ENCODE measurements at places on chromosomes 1 and 21.
A peak's percentile ranks its signal among the peaks of the same experiment; 100 is the strongest.

DNA sequence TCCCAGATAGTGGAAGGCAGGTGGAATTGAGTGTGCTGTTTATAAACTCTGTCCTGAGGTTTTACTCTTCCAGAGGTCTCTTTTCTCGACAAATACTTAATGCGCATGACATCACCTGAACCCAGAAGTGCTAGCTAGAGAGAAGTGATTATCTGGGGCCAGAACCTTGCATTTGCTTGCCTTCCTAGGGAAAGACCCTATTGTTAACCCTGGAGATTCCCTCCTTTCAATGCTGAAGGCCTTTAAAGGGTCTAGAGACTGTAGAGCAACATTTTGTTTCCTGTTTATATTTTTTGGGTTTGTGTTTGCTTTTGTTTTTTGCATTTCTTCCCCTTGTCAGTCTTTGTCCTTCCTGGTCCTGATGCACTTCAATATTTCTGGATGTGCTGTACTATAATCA lies 36.2 kb downstream of the ATP2B4 start:
- no peak for DNase-seq

DNA sequence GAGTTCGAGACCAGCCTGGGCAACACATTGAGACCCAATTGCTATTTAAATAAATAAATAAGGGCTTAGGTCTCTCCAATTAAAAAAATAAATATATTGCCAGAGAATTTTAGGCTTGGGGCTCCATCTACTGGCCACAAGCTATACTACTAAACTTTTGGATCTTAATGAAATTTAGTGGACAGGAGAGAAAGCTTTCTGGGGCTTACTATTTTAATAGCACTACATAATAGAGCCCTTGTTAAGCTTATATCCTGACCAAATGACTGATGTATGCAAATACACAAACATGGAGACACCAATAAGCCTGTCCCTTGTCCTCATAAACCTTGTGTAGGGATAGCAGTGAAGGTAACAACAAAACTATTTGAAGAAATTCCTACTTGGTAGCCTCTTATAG lies 18.4 kb downstream of the CCT3 start:
- peak; percentile 22 for DNase-seq

- DNase-seq, result no peak
Measured at GRCh38 chr1:64851664-64852063, 106.8 kb downstream of the RAVER2 start.

- no peak for DNase-seq
Measured at GRCh38 chr1:22101199-22101598, 41.7 kb downstream of the WNT4 start.

DNA sequence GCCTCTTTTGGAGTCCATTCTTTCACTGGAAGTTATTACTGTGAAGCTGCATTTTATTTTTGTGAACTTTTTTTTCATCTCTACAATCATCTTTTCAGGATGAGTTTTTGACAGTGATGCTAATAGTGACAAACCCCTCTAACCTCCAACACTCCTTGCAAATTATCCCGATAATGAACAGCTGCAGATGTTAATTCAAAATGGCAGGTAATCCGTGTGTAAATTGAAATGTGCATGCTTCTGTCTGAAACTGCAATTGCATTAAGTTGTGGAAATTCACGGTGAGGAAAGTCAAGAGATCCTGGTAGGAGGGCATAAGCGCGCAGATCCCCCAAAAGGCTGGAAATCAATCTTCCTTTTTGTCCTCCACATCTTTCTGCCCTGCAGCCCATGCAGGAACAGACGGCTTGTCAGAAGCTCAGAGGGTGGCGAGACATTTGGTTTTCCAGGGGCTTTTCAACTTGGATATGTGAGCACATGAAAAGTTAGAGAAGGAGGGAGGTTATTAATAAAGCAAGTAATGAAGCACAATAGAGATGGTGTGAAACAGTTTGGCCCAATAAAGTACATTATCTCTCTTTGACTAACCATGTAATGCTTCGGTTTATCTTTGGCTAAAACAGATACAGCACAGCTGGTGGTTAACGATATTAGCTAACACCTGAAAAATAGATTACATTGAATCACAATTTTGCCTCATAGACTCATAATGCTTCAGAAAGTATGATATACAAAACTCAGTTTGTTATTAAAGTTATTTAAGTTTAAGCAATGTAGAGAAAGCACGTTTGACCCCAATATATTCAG lies 143.5 kb upstream of the COA6 start:
- DNase-seq, result peak; percentile 65

GRCh38 chr1:220747437-220748088 lies 559 bp upstream of the MTARC2 start:
- DNase-seq, result no peak

GRCh38 chr21:32367158-32367557 lies 25.7 kb downstream of the URB1 start:
- no peak for DNase-seq

DNA sequence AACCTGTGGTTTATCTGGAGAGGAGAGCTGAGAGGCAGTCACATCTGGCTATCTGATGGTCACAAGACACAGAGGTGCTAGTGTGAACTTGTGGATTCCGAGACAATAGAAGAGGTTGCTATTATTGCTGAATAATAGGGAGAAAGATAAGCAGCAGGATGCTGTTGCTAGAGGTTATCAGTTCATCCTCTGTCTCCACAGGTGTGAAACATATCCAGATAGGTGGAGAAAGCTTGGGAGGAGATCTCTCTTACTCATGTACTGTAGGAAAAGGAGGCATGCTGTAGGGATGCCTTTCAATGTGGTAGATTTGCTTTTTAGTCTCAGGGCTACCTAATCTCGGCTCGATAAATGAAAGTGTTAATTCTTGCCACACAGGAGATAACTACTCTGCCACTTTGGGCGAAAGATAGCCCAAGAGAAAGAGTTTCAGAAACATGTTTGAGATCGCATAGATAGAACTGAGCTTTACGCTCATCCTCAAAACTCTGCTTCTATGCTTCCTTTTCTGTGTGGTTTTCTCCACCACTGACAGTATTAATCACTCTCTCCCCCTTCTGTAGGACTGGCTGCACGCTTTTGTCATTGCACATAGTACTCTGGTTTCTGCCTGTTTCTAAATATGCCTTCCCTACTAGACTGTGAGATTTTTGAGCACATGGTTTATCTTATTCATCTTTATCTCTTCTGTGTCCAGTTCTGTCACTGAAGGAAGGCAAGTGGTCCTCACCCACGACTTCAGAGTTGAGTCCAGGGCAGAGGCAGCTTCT lies 36.7 kb upstream of the PLXNA2 start:
- peak; percentile 99 for DNase-seq

DNA sequence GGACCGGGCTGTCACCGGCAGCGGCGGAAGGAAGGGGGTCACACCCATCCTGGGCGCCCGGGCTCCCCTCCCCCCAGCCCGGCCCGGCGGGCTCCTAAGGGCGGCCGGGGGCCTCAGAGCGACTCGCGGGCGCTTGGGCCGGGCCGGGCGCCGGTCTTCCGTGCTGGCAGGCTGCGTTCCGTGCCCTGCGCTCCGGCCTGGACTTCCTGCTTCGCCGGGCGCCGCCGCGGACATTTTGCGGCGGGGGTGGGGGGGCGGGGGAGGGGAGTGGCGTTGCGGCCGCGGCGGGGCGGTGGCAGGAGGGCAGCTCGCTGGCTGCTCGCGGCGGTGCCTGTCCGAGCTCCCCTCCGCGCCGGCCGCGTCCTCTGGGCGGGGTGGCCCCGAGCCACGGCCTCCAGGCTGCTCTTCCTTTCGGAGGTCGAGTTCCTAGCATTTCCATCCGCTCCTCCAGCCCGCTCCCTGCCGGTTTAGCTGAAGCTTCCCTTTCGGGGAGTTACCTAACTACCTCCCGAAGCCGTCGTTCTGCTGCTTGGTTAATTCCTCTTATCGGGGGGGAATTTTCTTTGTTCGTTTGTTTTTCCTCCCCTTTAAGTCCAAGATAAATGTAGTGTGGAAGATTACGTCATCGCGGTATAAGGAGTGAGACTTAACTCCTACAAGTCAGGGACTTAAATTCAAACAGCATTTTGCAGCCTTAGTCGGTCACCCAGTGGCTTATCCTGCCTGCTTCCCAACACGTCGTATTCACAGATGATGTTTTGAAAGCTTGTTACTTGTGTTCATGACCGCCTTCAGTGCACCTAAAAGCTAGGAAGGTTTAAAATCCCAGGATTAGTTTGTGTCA lies 730 bp downstream of the CDC42 start:
- DNase-seq, result peak; percentile 91

- DNase-seq, result no peak
Measured at GRCh38 chr1:22352896-22353295, 98.8 kb upstream of the ZBTB40 start.

- DNase-seq, result no peak
Measured at GRCh38 chr1:113999233-113999632, 20.0 kb downstream of the OLFML3 start.

DNA sequence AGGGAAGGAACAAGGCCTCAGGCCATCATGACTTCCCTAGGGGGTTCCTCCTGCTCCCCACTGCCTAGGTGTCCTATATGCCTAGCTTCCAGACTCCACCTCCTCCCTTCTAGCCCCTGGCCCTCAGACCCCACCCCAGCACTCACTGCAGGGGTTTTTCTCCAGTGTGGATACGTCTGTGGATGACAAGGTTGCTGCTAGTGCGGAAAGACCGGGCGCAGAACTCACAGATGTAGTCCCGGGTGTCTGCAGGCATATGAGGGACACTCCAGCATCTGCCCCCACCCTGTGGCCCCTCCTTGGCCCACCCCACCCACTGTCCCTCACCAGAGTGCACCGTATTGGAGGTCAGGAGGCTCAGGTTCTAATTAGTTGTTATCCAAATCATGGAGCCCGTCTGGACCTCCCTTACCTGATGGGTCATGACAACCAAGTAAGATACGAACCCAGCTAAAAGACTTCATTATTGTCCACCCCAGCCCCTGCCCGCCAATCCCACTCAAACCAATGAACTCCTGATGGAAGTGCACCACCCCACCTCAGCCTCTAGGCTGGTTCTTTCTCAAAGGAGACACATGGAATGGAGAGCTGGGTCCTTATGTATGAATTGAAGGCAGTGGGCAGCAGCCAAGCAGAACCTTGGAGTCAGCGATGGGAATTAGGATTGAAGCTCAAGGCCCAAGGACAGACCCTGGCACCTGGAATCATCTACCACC lies 8.2 kb downstream of the ZNF692 start:
- peak; percentile 6 for DNase-seq

GRCh38 chr1:207049974-207050391 lies 1.0 kb downstream of the YOD1 start:
- peak; percentile 63 for DNase-seq

DNA sequence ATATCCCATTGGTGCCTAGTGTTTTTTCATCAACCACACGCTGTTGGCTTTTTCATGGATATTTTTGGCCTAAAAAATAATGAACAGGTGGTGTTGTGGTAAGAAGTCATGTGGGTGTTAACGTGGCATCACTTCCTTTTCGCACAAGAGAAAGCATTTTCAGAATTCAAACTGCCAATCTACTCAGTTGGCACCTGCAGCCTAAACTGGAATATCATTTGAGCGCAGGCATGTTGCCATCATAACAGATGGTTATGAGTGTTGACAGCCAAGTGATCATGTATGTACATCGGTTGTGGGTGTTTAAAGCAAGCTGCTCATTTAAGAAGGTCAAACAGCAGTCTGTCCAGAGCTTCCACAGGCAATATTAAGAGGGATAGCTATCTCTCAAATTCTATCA lies 1963.0 kb downstream of the NCAM2 start:
- no peak for DNase-seq

GRCh38 chr1:168155910-168156309 lies 19.2 kb upstream of the GPR161 start:
- DNase-seq, result no peak

- peak; percentile 37 for DNase-seq
Measured at GRCh38 chr1:211329764-211330201, 3.1 kb downstream of the TRAF5 start.

DNA sequence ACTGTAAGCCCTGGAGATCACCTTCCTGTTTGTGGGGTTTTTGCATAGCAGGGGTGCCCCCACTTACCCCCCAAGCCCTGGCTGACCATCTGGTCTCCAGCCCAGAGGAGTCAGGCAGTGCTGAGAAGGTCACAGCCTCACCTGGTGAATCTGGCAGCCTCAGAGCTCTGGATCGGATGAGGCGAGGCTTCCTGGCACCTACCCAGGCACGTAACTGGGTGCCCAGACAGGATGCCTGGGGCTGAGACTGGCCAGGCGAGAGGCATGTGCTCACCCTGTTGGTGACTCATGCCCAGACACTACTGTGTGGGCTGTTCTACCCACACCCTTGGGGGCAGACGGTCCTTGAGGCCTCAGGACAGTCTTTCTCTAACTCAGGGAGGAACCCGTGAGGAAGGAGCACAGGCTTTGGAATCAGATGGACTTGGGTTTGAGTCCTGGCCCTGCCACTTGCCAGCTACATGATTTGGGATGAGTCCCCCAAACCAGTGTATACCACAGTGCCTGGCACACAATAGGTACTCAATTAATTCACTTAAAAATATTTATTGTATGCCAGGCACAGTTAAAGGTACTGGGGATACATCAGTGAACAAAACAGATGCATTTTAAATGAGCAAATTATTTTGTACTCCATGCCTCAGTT lies 15.1 kb upstream of the PADI3 start:
- peak; percentile 28 for DNase-seq

DNA sequence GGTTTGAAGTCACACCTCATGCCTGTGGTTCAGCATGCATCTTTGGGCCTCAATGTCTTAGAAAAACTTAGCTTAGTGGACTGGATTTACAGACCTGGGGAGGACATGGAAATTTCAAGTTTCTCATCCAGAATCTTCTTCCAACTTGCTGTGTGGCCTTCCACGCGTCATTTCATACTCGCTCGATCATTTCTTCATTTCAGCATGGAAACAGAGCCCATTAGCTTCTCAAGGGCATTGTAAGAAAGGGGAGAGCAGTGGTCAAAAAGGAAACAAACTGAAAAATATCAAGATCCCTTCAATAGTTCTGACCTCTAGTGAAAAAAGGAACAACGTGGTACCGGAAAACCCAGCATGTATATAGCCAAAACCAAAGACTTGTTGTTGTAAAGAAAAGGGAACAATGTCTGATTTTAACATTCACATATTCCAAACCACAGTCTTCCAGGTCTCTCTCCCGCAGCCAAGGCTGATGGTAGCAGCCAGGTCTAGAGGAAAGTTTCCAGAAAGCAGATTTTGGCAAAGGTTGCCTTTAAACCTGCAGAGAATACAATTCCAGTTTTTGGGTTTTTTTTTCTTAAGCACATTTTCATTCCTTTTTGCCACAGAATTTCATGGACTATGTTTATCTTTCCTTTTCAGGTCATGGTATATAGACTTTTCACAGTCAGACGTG lies 97.0 kb upstream of the CDC42BPA start:
- DNase-seq, result no peak

DNA sequence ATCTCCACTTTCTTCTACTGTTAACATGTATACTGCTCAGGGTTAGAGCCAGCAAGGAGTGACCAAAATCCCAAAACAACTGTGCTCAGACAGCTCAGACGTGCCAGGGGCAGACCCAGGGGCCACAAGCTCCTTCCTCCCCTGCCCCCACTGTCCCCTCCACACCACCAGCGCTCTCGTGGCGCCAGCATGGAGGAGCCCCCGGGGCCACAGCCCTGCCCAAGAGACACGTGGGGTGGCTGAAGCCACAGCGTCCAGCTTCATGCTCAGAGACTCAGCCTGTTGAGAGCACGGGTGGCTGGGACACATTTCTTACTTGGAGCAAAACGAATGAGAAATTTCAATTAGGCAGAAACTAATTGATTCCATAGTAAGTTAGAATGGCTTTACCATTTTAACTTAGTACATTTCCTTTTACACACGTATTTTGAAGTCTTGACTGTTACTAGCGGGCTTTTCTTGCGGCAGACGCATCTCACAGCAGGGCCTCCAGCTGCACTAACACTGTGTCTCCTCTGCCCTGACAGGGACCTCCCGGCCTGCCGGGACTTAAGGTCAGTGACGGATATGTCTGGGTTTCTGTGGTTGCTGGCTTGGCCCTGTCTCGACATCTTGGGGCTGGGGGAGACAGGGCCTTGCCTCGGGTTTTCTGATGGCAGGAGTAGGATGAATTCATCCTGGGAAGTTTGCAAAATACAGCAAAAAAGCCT lies 54.2 kb downstream of the SLC19A1 start:
- DNase-seq, result no peak
